Gastroesophageal sphincter (tissue), 4 donors: ENCODE measurements at places on chromosomes 13 and 19. TPM values are rescaled to one million over a fixed set of nuclear protein-coding genes. Genes with fewer than 3 reads are reported as not detected.

The RAB3A gene
- 3.8 TPM for total RNA-seq

The PINLYP gene
- 7.3 TPM for total RNA-seq

The GPR183 gene
- 11.5 TPM for total RNA-seq

The EHD2 gene
- 161 TPM for total RNA-seq

The CEACAM3 gene
- total RNA-seq = 0.54 TPM

The SPACA4 gene
- not detected for total RNA-seq

GRCh38 chr13:102643656-102644055, 46.9 kb downstream of the TPP2 start:
- ATAC-seq = no peak

DNA sequence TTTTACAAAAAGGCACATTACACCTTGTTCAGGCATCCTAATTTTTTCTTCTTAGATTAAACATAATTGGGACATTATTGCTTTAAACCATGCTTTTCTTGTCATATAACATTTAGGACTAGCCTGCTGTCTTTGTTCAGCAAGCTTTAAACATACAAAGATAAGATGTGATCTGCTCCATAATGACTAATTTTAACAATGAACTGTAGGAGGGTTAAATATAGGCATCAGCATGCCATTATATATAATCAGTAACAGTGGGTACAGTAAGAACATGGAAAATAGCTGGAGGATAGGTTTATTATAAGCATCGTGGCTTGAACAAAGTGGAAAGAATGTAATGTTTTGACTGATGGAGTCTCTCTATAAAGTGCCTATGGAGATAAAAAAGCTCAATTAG, 661.7 kb downstream of the SLITRK6 start:
- ATAC-seq = no peak

GRCh38 chr13:20363172-20363571, 131.1 kb upstream of the GJB6 start:
- no peak for ATAC-seq

DNA sequence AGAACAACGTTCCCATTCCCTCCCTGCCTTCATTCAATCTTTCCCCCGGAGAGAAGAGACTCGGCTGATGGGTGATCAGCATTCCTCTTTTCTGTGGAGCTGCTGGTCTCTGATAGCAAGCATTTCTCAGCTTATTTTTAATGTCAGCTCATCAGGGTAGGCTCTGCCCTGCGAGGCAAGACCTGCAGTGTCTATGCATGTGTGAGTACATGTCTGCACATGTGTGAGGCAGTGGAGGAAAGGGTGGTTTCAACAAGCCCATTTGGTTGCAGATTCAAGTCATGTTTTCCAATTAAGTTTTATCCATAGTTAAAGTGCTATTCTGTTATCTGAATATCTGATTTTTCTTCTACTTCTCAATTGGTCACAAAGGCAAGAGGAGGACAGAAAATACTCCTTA, 19.5 kb downstream of the SLC10A2 start:
- ATAC-seq = no peak

DNA sequence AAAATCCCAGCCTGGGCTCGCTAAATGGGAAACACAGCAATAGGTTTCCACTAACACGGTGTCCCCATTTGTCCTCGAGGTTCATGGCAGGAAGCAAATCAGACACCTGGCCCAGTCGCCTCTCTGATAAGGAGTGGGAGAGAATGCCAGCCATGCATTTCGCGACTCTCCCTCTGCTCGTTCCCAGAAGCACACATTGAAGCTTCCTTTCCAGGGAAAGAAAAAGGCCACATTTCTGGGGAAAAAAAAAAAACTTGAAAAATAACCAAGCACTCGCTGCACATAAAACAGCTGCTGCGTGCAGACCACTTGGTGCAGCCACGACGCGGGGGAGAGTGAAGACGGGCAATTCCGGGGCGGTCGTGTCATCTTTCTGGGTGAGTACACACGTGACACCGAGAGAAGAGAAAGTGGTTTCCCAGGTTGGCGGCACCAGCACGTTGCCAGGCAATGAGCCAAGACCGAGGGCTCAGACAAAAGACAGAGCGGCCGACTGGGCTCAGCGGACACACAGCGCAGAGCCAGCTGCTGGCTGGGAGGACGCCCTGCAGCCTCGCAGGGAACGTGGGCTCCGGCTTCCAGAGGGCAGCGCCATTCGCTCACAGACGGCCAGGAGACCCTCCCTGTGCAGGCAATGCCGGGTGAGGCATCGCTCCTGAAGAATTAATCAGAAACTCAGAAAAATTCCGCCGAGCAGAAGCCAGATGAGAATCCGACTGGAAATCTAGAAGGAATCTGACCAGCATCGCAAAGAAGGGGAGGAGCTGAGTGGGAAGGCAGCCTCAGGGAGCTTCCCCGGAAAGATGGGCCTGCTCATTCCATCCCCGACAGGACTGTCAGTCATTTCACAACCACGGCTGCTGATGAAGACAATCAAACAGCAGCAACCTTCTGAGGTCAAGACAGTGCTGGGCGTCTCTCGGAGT, 83.2 kb upstream of the IRS2 start:
- peak; percentile 81 for ATAC-seq
